Urothelium cell line (cell line): ENCODE measurements at places on chromosomes 6 and 20.

GRCh38 chr6:48486876-48487275, 375.9 kb upstream of the PTCHD4 start:
- DNase-seq: no peak

- no peak for DNase-seq
These were observed 152.8 kb downstream of the TAF4 start for GRCh38 chr20:61912665-61913422.

DNA sequence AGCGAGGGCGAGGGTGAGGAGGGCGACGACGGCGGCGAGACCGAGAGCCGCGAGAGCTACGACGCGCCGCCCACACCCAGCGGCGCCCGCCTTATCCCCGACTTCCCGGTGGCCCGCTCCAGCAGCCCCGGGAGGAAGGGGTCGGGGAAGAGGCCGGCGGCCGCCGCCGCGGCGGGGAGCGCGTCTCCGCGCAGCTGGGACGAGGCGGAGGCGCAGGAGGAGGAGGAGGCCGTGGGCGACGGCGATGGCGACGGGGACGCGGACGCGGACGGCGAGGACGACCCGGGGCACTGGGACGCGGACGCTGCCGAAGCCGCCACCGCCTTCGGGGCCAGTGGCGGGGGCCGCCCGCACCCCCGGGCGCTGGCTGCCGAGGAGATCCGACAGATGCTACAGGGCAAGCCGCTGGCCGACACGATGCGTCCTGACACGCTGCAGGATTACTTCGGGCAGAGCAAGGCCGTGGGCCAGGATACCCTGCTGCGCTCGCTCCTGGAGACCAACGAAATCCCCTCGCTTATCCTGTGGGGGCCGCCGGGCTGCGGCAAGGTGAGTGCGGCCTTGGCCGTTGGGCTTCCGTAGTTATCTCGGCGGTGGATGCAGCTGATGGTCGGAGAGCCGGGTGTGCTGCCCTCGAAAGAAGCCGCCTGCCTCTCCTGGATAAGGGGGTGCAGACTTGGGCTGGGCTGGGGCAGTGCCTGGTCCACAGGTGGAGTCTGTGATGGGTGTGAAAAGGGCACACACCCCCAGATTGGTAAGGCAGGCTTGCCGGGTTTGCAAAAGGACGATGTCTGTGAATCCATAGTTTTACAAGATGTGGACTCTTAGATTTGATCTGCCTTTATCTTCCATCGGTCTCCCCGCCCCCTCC, 938 bp downstream of the WRNIP1 start:
- DNase-seq: peak; percentile 58

- peak; percentile 12 for DNase-seq
These were observed 45.9 kb downstream of the SSR1 start for GRCh38 chr6:7267071-7267465.

GRCh38 chr20:21548390-21549035, 34.6 kb upstream of the NKX2-2 start:
- no peak for DNase-seq
